ENCODE measurements at places on chromosomes 12 and 14. TPM values are rescaled to one million over a fixed set of nuclear protein-coding genes. Genes with fewer than 3 reads are reported as not detected.

Gene VPS33A
- 42.6 TPM for total RNA-seq

Gene SYCP3
- 0.28 TPM for total RNA-seq

Gene ANKRD33
- total RNA-seq: not detected

Gene NPFF
- not detected for total RNA-seq

Gene IL31
- total RNA-seq: not detected

All from CD4-positive, alpha-beta memory T cell (primary cell).